ENCODE measurements at places on chromosomes 12 and 14.
A peak's percentile ranks its signal among the peaks of the same experiment; 100 is the strongest.

DNA sequence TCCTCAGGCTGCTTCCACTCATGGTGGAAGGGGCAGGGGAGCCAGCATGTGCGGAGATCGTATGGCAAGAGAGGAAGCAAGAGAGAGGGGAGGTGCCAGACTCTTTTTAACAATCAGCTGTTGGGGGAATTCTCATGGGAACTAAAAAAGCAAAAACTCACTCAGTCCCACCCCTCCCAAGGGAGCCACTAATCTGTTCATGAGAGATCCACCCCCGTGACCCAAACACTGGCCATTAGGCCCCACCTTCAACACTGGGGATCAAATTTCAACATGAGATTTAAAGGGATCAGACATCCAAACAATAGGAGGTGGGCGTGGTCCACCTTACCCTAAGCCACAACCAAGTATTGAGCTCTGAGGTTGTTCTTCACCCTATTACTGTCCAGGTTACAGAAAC, 375.1 kb downstream of the GRIN2B start:
- DNase-seq: no peak

DNA sequence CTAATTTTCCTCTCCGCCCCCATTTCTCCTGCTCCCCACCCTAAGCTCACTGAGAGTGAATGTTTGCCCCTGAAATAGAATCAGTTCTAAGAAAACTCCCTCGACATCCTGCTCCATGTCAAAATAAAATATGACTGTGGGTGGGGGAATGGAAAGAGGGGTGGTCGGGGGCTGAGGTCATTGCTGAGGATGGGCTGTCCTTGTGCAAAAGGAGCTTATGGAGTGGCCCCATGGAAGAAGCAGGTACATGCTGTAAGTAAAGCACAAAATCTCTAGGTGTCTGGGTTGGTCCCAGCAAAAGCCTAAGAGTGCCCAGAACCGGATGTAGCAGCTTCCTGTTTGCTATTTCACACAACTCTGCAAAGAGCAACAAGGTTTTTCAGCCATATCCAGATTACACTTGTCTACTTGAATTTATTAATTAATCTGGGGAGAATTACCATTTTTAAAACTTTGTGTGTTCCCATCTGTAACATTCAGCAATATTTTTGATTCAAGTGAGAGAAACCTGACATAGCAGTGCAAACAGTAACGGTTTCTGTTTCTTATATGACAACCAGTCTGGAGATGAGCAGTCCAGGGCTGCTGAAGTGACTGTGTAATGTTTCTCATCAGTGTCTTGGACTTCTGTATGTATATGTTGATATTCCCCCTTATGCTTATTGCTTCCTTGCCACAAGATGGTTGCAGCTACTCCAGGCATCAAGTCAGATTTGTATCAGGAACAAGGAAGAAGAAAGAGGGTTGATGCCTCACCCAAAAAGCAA, 40.4 kb upstream of the GZMB start:
- peak; percentile 66 for DNase-seq

DNA sequence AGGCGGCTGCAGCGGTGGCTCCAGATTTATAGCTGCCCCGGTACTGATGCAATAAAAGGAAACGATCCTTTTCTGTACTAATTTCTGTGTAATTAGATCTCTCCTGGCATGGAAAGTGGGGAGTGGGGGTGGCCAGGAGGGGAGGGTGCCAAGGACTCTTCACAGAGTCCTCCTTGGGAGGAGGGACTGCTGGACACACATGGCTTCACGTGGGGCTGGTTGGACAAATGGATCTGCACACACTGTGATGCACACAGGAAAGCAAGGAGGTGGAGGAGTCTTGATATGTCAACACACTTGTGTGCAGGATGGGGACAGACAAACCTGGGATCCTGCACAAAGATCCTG, 23.8 kb upstream of the ATP5MC2 start:
- no peak for DNase-seq

GRCh38 chr12:64781280-64782190, 22.3 kb upstream of the GNS start:
- DNase-seq: no peak

GRCh38 chr12:54950071-54950727, 34.4 kb downstream of the TESPA1 start:
- no peak for DNase-seq

DNA sequence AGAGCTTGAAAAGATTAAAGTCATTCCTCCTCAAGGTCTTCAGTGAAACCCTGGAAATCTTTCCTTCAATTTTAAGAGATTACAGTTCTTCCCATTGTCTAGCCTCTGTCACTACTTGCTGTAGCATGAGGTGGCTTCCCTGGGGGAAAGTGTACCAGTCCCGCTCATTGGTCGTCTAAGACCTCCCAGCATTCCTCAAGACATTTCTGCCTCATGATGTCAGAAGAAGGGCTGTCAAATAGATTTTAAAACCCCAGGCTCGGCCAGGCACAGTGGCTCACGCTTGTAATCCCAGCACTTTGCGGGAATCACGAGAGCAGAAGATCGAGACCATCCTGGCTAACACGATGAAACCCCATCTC, 46.7 kb downstream of the SMUG1 start:
- no peak for DNase-seq

DNA sequence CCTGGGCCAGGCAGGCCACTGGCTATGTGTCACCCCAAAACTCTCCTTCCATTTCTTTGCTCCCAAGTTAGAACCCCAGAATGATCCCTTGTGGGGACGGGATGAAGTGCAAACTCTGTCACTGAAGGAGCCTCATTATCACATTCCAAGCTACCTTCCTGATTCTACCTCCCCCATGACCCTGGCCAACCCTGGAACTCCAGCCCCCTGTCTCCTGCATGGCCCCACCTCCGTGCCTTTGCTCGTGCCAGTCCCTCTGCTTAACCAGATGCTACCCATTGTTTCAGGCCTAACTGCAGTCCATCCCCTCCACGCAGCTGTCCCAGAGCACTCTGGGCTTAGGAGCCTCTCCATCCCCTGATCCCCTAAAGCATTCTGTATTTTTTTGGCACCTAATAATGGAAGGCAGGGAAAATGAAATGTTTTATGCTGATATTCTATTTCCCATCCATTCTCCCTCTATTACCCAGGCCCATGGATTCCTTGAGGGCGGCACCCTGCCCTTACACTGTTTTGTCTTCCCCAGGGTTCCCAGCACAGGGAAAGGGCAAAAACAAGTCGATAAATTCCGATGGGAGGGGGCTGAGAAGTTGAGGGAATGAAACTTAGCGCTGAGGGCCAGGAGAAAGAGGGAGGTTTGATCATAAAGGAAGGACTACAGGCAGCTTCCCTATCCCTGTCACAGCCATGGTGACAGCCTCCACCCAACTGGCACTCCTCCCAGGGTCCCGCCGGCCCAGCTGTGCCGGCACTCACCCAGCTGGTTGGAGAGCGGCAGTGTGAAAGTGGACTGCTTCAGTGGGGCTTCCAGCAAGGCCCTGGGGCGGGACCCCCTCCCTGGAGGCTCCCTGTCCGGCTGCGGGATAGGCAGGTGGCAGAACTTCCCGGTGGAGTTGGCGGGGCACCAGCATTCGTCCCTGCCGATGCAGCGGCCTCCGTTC, 58.1 kb downstream of the ISCA2 start:
- no peak for DNase-seq

DNA sequence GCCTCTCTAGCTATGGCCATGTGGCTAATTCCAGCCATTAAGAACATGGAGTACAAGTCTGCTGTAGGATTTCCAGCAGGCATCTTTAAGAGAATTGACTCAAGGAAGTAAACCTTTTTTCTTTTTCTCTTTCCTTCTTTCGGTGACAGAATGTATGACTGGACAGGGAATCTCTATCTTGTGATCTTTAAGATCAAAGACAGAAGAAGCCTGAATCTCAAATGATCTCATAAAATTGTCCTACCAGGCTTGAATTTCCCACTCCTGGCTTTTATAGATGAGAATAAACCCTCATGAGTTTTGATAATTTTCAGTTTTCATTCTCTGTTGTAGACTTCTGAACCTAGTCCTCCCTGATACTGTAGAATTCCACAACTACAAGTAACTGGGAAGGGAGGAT, 11.4 kb downstream of the DUSP6 start:
- no peak for DNase-seq

GRCh38 chr14:31405106-31405505, 15.2 kb downstream of the HEATR5A start:
- DNase-seq: no peak

DNA sequence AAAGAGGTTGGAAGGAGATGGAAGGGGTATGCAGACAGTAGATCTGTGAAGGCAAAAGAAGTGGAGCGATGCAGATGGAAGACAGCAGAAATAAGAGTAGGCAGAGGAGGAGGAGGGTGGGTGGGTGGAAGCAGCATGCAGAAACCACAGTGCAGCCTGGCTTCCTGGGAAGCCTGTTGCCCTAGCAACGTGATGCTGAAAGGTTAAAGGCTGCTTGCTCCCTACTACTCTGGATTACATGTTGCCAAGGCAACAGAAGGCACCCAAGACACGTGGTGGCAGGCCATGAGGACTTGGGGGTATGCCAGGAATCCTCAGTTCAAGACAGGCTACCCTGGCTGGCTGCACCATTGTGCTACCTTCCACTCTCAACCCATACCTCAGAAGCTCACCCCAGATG, 129.6 kb downstream of the GRIN2B start:
- no peak for DNase-seq

Data from GM12864 (cell line).